SK-N-SH (cell line): ENCODE measurements at places on chromosomes 3 and 15.

DNA sequence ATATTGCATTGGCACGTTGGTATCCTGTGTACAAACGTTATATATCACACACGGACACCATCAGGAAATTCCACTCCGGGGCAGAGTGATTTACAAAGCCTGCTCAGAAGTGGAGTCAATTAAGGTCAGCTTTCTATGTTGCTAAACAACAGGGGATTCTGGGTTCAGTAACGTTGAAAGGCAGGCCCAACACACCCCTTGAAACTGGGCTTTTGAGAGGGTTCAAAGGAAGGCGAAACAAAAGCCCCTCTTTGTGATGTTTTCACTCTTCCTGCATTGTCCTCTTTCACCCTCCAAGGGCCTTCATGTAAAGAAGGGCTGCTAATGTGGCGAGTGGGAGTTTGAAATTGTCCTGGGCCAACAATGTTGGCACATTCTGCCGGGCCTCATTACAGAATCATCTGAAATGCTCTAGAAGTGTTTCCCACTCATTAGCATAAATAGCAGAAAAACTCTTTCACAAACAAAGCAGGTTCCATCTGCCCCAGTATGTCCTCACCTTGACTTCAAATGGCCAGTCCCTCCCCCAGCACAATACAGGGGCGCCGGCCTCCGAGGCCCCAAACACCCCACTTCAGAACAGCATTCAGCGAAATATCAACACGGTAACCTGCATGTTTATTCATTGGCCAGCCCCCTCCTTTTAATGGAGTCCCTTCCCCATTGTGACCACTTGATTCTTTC is 76.4 kb downstream of the HES1 start:
- DNase-seq = no peak

- DNase-seq = no peak
Observed at GRCh38 chr3:15492847-15493360, 28.6 kb downstream of the COLQ start.

GRCh38 chr15:22888120-22888859 is 49.8 kb downstream of the NIPA2 start:
- no peak for DNase-seq

- DNase-seq = no peak
Observed at GRCh38 chr3:194779729-194780224, 94.1 kb downstream of the FAM43A start.

- no peak for DNase-seq
Observed at GRCh38 chr3:45381168-45381852, 7.1 kb upstream of the LARS2 start.

DNA sequence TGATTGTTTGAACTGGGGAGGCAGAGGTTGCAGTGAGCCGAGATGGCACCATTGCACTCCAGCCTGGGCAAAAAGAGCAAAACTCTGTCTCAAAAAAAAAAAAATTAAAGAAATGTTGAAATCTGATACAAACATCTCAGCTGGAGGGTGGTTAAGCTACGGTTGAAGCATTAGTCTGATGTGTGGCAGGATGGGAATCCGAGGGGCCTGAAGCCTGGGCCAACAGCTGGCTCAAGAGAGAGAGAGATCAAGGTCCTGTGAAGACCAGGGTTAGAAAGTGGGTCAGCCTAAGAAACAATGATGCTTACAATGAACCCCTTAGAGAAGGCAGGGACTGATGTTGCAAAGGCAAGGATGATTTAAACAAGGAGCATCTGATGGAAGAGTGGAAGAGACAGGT is 69.8 kb downstream of the CD200R1L start:
- DNase-seq = no peak

GRCh38 chr15:98785807-98786621 is 137.7 kb downstream of the IGF1R start:
- DNase-seq = no peak

- no peak for DNase-seq
Observed at GRCh38 chr3:52373676-52374075, 57.6 kb downstream of the DNAH1 start.

DNA sequence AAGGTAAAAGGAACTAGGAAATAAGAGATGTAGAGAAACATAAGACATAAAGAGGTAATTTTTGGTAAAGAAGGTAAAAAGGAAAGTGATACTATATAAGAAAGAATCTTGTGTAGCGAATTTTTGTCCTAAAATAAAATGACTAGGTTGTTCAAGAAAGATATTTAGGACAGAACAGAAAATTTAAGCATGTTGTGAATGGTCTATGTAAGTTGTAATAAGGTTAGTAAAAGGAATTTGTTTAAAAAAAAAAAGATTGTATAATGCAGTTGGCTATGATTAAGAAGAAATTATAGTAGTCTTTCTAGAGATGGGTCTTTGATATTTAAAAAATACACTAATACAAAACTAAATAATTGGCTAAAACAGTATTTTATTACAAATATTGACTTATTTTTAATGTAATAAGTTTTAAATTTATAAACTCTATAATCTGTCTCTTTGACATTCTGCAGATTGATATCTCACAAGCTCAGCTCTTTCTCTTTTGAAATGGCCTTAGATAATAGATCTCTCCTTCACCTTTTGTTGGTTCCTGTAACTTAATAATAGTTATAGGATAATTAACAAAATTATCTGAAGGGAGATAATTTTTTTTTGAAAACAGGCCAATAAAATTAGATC is 3.7 kb upstream of the SLC41A3 start:
- DNase-seq = no peak

GRCh38 chr3:50242851-50243542 is 7.0 kb downstream of the GNAI2 start:
- no peak for DNase-seq

GRCh38 chr15:66178531-66178910 is 75.0 kb downstream of the MEGF11 start:
- DNase-seq = no peak

DNA sequence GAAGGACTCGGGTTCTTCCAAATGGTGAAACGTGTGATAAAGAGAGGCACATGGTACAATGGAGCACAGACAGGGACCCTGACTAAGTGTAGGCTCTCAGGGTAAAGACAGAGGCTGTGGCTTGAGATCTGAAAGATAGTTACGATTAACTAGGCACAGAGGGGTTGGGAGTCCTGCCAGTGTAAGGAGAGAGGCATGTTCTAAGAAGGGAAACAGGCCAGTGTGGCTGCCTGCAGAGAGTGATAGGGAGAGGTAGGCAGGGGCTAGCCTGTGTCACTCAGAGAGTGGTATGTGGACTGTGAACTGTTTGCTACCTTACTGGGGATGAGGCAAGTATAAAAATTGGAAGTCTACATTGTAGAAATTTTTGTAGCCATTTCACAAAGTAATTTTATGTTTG is 109.5 kb downstream of the PEX5L start:
- DNase-seq = no peak

- DNase-seq = no peak
Observed at GRCh38 chr3:149895339-149895738, 75.4 kb downstream of the PFN2 start.

GRCh38 chr3:136070334-136070733 is 104.8 kb downstream of the PPP2R3A start:
- no peak for DNase-seq

DNA sequence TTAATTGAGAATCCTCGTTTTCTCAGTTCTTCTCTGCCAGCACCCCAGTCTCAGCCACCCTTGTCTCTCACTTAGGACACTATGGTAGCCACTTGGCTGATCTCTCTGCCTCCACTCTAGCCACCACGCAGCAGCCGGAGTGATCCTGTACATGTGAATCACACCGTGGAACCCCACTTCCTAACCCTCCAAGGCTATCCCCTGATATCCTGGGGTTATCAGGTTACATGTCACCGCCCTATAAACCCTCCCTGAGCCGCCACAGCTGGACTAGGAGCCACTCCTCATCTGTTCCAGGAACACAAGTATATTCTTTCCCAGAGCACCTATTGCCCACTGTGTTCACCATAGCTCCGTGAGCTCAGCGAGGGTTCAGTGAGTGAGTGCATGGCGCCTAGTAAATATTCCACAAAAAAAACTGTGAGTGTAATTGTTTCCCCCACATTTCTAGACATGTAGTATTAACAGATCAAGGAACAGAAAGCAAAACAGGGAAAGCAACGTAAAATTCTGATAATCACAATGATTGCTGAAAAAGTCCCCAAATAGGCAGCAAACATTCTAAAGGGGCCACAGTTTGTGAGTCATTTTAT is 661 bp upstream of the PARP14 start:
- DNase-seq = no peak

- no peak for DNase-seq
Observed at GRCh38 chr15:36940636-36941260, 159.6 kb downstream of the MEIS2 start.

DNA sequence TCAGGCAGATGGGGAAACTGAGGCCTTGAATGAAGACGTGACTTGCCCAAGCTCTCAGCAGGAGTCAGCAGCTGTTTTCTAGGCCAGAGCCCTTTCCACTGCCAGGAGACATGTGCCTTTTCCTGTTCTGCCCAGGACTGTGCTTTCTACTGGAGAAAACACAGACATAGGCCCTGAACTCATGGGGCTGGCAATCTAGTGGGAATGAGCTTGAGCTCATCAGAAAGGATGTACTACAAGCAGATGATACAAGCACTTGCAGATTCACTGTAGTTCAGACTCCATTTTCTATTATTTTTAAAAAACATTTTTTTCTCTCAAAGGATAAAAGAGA is 14.4 kb downstream of the MASP1 start:
- DNase-seq = no peak

DNA sequence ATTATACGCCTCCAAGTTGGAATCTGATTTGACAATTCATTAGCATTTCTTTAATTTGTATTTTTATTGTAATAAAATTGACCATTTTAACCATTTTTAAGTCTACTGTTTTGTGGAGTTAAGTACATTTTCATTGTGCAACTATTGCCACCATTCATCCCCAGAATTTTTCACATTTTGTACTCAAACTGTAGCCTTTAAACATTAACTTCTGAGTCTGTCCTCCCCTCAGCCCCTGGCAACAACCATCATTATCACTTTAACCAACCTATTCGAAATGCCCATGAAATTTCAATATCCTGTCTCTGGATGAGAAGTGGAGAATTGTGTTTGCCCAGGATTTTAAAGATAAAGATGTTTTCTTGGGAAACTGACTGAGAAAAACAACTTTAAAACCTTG is 27.7 kb downstream of the IL1RAP start:
- DNase-seq = no peak

GRCh38 chr3:183447206-183448001 is 19.0 kb upstream of the MCF2L2 start:
- DNase-seq = peak; percentile 93

DNA sequence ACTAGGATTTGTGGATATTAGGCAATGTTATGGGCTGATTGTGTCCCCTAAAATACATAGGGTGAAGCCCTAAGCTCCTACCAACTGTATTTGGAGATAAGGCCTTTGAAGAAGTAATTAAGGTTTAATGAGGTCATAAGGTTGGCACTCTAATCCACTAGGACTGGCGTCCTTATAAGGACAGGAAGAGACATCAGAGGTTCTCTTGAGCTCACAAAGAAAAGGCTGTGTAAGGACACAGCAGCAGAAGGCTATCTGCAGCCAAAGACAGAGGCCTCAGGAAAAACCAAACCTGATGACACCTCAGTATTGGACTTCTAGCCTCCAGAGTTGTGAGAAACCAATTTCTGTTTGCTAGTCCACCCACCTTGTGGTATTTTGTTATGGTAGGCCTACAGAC is 416.7 kb downstream of the ZBTB20 start:
- no peak for DNase-seq

DNA sequence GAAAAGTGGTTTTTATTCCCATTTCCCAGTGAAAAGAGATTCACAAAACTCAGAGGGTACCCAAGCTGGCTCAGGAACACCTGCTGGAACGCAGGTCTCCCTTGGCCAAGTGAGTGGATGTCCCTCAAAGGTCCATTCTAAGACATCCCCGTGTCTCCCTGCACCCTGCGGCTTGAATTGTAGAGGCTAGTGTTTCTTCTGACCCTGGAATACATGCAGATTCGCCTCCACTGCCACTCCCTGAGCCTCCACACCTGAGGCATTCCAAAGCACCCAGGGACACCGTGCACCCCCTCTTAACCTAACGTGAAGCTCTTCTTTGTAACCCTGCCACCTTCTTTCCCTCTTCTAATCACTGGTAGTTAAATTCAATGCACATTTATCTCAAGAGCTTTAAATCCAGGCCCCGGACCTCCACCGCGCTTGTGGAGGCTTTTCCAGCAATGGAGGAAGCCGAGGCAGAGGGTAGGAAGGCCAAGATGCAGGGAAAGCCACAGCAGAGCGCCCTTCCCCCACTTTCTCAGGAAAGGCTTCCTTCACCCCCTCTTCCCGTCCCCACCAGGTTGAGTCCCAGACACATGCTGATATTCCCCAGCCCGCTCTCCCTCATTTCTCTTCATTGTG is 590 bp upstream of the ITGA11 start:
- no peak for DNase-seq
